ENCODE measurements at places on chromosomes 6 and 20.

- DNase-seq = no peak
Measured at GRCh38 chr6:105492706-105493673, 90.1 kb upstream of the PREP start.

DNA sequence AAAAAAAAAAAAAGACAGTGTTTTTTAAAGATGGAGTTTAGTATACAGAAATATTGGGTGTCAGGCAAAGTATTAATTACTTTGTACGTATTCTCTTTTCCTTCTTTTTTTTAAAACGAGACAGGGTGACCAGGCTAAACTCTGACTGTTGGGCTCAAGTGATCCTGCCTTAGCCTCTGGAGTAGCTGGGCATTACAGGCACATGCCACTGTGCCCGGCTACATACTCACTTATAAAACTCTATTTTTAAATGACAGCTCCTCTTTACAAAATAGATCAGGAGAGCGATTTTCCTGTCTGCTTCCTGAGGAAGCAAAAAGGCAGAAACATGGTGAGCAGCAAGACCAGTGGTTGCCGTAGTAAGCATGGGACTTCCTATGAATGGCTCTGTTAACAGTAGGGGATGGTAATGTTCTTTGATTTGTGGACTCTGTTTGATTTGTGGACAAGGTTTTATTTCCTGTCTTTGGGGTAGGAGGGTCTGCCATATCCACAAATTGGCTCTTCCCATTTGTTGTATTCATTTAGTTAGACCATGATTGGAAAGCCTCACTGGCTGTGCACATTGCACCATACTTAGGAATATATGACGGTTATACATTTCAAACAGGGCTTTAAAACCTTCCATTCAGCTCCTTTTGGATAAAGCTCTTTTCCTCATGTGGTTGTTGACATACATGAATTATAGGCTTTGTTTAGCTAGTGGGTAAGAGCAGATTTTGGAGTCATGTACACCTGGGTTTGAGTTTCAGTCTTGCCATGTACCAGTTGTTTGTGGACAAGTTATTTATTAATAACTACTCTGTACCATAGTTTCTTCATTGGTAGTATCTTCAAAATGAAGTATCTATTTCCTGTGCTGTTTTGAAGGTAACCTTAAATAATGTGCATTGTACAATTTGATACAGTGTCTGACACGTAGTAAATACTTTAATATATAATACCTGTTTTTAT is 45.1 kb downstream of the PTPRA start:
- no peak for DNase-seq

GRCh38 chr6:126657561-126658175 is 317.8 kb downstream of the CENPW start:
- DNase-seq = no peak

- no peak for DNase-seq
Measured at GRCh38 chr6:129843573-129843972, 17.5 kb downstream of the TMEM244 start.

- no peak for DNase-seq
Measured at GRCh38 chr6:161458201-161458951, 184.5 kb upstream of the AGPAT4 start.

- no peak for DNase-seq
Measured at GRCh38 chr6:150666071-150666470, 66.4 kb downstream of the PLEKHG1 start.

GRCh38 chr6:83218646-83219045 is 25.5 kb downstream of the RWDD2A start:
- DNase-seq = no peak

DNA sequence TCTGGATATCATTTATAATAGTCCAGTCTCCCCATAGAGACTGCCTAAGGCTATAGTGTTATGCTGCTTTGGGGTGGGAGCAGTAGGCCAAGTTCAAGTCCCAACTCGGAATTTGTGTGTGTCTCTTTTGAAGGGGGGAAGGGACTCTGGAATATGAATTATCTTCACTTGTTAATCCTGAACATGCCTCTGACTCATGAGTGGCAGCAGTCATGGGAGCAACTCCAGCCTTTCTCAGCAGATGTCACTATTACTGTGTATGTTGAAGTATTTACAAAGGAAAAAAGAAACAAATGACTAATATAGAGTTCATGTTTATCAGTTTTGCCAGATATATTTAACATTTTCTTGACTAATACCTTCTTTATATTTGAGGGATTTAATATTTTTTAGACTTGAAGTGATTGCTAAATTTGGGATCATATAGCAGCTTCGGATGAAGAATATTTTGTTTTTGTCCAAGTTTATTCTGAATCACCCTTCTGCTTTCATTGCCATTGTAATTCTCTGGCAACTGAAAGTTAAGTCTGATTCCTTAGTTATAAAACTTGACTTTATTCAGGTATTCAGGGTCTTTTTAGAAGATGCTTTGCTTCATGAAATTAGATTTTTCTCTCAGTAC is 23.4 kb downstream of the FAM217A start:
- DNase-seq = no peak

DNA sequence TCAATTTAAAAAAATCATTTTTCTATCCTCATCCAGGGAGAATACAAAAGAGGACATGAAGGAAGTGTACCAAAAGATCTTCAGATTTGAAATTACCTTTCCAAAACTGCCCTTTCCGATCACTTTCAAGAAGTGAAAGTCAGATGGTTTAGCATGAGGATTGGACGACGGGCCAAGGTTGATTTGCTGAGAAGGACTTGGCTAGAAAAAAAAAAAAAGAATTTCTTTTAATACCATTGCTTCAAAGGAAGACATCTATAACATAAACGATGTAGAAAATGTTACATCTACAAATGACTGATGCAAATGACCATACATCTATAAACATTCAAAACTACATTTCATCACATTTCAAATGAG is 120.9 kb upstream of the SLC2A12 start:
- DNase-seq = no peak

- DNase-seq = no peak
Measured at GRCh38 chr6:37020812-37021211, 15.4 kb downstream of the FGD2 start.

- no peak for DNase-seq
Measured at GRCh38 chr6:155201461-155202226, 62.2 kb upstream of the CLDN20 start.

- DNase-seq = no peak
Measured at GRCh38 chr6:42440027-42440426, 11.7 kb downstream of the TRERF1 start.

DNA sequence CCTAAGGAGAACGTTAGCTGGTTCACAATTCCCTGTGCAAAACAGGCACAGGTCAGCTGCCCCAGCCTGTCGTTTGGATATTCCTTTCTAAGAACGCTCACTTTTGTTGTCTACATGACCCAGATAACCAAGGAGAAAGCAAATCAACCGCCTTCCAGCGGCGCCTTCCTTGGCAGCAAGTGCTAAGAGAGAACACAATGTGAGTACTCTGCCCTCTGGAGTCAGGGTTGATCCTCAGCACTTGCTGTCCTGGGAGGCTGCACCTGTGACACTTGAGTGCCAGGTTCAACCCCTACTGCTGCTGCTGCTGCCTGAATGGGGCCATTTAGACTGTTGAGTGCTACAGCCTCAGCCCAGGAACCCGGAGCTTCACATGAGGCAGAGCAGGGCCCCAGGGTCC is 36.8 kb downstream of the OVOL2 start:
- DNase-seq = no peak

- DNase-seq = no peak
Measured at GRCh38 chr6:150806790-150807189, 58.7 kb upstream of the MTHFD1L start.

- DNase-seq = no peak
Measured at GRCh38 chr6:144012534-144012933, 4.5 kb upstream of the PLAGL1 start.

DNA sequence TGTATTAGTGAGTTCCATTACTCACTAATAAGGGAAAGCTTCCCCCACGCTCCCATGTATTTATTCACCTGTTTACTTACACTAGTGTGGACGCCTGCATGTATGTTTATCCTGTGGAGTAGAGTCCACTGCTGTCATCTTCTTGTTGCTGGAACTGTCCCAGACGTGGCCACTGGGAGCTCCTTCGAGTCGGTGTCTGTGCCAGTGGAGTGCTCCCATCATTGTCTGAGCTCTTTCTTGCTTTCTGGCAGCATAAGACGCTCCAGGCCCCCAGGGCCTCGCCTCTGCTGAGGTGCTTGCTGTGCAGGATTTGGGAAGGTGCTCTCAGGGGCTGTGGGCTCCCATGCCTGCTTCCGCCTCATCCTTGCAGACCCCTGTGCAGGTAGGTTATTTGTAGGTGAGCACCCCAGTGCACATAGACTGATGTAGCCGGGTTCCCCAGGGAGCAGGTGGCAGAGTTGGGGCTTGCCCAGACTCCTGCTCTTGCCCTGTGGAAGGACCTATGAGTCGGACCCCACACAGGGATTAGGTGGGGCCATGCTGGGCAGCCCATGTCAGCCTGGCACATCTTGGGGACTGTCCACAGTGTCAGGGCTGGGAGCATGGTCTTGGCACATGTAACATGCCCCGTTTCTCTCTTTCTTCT is 16.6 kb downstream of the PHACTR3 start:
- no peak for DNase-seq

DNA sequence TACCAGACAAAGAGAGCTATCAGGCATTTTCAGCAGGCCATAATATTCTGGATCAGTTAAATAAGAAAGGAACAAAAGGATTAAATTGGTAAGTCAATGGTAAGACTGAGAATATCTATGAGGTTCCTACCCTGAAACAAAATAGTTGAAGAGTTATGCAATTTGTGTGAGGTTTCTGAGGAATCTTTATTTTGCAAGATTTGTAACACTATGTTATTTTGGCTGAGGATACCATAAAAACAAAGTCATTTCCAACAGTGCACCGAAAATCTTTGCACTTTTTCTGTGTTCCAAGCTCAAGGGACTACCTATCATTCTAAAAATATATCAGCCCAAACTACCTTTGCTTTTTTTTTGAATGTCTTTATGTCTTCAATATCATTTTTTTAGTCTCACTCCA is 383.3 kb upstream of the CITED2 start:
- no peak for DNase-seq

- no peak for DNase-seq
Measured at GRCh38 chr6:319177-320131, 27.2 kb downstream of the DUSP22 start.

Data from 8988T (cell line).